ENCODE measurements at places on chromosomes 2 and 18. TPM values are rescaled to one million over a fixed set of nuclear protein-coding genes. Genes with fewer than 3 reads are reported as not detected.

The DPYSL5 gene
- total RNA-seq = not detected

The COL6A3 gene
- 1,351 TPM for total RNA-seq

The EVX2 gene
- not detected for total RNA-seq

The MRPL30 gene
- total RNA-seq = 31.0 TPM

The ASB1 gene
- total RNA-seq = 24.6 TPM

The ACTG2 gene
- total RNA-seq = 0.35 TPM

The KIF1A gene
- total RNA-seq = not detected

The GPR39 gene
- 0.98 TPM for total RNA-seq

The FZD7 gene
- 8.0 TPM for total RNA-seq

Measured in smooth muscle cell of the coronary artery (primary cell).